Activated T-helper 1 cell treated with anti-CD3 and anti-CD28 coated beads, Interleukin-2, amount 50 U/mL, for 16 hours (primary cell): ENCODE measurements at places on chromosomes 3 and 15.

GRCh38 chr3:12870942-12871341 is 29.6 kb upstream of the RPL32 start:
- DNase-seq = no peak

DNA sequence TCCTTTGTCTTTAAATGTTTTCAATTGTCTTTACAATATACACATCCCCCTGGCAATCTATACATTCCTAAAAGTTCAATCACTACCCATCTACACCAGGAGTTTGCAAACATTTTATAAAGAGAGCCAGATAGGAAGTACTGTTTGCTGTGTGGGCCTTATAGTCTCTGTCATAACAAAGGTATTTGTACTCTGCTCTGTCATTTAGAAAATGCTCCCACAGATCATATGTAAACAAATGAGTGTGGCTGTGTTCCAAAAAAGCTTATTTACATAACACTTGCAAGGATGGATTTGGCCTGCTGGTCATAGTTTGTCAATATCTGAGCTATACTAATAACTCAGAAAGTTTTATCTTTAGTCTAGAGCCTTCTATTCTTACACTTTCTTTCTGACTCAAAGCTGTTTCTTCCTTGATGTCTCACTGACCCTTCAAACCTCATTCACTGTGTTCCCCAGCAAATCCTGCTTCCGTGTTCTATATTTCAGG is 511.9 kb downstream of the GBE1 start:
- no peak for DNase-seq

- DNase-seq = no peak
Measured at GRCh38 chr3:142434503-142434902, 13.3 kb downstream of the XRN1 start.

- no peak for DNase-seq
Measured at GRCh38 chr3:1131166-1131565, 38.3 kb downstream of the CNTN6 start.

GRCh38 chr3:188546835-188547670 is 393.1 kb downstream of the LPP start:
- DNase-seq = no peak

DNA sequence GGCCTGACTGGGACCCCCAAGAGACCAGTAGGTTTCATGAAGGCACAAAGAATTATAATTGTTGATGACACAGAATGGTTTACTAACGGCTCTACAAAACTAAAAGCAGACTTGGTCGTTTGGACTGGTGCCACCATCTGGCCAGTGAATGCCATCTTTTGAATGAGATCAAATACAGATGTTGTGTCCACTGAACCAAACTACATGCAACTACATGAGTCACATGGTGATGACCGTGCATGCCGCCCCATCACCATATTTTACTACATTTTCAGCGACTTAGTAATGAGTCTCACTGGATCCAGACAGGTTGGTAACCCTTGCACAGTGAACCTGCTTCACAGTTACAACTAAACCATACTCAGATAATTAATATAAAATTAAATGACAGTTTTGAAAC is 803.3 kb downstream of the DIPK2A start:
- no peak for DNase-seq

DNA sequence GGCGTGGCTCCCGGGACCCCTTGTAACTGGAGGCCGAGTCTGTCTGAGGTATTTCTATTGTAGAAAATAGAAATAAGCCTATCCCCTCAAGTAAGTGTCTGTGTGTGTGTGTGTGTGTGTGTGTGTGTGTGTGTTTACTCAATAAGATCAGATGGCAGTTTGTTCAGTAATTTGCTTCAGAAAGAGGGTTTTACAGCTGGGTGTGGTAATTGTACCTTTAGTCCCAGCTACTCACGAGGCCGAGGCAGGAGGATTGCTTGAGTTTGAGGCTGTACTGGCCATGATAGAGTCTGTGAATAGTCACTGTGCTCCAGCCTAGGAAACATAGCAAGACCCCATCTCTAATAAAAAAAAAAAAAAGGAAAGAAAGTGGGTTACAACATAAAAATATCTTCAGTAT is 8.7 kb downstream of the SPINT1 start:
- DNase-seq = no peak

DNA sequence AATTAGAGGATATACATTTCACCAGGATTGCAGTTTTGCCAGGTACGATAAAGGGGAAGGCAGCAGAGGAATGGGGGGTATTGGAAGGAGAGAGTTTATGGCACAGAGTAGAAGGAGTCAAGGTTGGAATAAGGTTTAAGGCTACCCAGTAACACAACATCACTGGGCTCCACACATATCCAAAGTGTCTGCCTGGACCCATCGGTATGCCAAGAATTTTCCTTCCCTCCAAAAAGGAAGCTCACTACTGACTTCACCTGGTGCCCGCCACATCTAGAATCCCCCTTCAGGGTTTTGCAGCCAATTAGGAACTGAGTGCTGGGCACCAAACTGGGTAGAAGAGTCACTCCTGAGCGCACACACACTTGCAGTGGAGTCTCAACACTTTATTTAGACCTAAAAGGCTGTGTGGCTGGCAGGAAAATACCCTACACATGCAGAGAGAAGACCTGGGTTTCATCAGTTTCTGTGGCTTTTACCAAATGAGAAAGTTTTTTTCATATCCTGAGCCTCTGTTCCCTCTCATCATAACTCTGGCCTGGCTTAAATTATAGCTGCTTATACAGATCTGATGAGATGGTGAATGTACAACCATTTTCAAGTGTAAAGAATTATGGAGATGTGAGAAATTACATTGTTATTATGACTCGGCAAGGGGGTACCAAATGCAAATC is 190.8 kb upstream of the LPP start:
- DNase-seq = no peak

DNA sequence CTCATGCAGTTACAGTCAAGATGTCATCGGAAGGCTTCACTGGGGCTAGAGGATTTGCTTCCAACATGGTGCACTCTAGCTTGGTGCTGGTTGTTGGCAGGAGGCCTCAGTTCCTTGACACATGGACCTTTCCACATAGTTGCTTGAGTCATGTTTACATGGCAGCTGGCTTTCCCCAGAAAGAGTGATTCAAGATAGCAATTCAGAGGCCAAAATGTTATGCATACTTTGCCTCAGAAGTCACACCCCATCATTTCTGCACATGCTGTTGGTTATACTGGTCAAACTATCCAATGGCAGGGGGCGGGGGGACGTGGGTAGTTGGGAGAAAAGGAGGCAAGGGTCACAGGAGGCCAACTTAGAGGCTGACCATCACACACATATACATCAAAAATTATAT is 58.7 kb downstream of the FOXB1 start:
- DNase-seq = no peak

GRCh38 chr15:98996624-98997023 is 11.0 kb downstream of the PGPEP1L start:
- DNase-seq = no peak

- DNase-seq = no peak
Measured at GRCh38 chr15:79595995-79596622, 164.0 kb downstream of the MINAR1 start.

DNA sequence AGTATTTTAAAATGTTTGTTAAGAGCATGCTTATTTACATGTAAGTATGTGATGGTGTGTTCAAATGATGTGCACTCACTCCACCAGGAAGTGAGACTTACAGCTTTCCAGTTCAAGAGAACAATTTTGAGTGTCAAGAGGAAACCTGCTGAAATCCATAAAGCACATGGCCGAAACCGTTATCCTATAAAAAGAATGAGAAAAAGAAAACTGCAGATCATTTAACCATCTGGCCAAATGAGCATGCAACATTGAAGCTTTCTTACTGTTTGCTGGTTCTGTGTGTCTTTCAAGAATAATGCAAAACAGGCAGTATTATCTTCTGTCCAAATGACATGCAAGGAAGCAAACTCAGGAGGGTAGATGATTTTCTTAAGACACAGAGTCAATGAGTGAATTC is 26.3 kb downstream of the GABRR3 start:
- no peak for DNase-seq

- no peak for DNase-seq
Measured at GRCh38 chr3:150384296-150385212, 23.5 kb upstream of the TSC22D2 start.

DNA sequence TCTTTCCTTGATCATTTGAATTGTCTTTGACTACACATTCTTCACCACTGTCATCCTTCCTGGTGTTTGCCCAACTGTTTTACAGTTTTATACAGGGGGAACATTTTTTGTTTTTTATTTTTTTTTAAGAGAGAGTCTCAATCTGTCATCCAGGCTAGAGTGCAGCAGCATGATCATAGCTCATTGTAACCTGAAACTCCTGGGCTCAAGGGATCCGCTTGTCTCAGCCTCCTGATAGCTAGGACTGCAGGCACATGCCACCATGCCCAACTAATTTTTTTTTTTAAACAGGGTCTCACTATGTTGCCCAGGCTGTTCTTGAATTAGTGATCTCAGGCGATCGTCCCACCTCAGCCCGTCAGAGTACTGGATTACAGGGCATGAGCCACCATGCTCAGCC is 222.6 kb downstream of the BBX start:
- DNase-seq = no peak

- DNase-seq = no peak
Measured at GRCh38 chr3:165491487-165491886, 295.3 kb upstream of the SLITRK3 start.

GRCh38 chr3:37124435-37124834 is 49.9 kb downstream of the LRRFIP2 start:
- no peak for DNase-seq

GRCh38 chr3:153144071-153144470 is 18.0 kb upstream of the RAP2B start:
- no peak for DNase-seq

DNA sequence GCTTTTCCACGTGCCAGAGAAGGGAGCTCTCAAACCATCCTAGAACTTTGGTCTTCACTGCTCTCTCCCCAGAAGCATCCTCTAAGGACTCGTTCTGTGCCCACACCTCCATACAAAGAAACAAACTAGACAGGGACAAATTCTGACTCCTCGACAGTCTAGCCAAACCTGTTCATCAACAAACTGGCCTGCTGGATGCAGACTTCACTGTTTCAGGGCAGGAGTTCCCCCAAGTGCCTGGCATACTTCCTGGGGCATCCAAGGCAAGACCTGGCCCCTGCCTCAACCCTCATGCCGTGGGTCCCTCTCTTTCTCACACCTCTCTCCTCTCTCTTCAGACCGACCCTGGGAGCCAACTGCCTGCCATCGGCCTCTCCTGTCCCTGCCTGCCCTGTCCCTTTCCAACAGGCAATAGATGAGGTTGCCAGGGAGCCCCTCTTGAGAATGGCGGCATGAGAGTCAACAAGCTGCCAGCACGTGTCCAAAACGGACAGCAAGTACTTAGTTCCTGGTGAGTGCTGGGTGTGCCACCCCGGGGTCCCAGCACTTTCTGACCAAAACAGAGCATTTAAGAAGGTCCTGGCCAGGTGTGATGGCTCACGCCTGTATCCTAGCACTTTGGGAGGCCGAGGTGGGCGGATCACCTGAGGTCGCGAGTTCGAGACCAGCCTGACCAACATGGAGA is 79.1 kb upstream of the HES1 start:
- DNase-seq = no peak

GRCh38 chr3:152235709-152236298 is 32.9 kb upstream of the MBNL1 start:
- no peak for DNase-seq

DNA sequence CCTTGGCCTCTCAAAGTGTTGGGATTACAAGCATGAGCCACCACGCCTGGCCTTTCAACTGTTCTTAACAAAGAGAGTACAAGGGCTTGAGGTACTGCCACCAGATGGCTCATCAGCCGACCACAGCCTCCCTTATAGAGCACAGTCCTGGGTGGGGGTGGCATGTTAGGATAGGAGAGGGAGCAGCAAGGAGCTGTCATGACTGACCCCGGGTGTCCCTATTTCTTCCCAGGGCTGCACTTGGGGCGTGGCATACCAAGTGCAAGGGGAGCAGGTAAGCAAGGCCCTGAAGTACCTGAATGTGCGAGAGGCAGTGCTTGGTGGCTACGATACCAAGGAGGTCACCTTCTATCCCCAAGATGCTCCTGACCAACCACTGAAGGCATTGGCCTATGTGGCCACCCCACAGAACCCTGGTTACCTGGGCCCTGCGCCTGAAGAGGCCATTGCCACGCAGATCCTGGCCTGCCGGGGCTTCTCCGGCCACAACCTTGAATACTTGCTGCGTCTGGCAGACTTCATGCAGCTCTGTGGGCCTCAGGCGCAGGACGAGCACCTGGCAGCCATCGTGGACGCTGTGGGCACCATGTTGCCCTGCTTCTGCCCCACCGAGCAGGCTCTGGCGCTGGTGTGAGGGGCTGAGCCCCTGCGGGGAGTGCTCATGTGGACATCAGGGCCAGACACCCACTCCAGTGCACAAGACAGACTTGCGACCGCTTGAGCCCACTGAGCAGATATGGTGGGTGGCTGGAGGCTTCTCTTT is 2.1 kb downstream of the CHAC1 start:
- DNase-seq = no peak

DNA sequence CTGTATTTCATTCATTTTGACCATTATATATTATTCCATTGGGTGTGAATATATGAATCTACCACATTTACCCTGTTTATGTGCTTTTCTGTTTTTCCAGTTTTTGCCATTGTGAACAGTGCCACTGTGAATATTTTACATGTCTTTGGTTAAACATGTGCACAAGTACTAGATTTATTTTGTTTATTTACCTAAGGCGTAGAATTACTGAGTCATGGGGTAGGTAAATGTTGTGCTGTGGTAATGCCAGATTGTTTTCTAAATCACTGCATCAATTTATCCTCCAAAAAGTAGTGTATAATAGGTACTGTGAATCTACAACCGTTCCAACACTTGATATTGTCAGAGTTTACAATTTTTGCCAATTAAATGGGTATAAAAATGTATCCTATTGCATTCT is 362.1 kb upstream of the AGTR1 start:
- DNase-seq = no peak

DNA sequence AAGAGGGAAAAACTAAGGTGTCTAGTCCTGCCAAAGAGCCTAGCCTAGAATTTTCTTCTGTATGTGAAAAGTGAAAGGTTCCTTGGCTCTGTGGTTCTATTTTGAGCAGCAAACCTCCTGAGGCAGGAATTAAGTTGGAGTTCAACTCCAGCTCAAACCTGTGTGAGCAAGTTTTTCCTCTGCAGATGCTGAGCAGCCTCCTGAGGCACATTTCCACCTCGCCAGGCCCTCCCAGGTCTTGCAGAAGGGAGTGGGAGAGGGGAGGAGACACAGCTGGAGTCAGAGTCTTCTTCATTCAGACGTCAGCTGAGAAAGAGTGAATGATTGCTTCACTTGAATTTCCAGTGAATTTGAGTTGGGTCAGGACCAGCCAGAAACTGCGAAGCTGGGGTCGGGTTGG is 69.5 kb upstream of the ETV5 start:
- no peak for DNase-seq

DNA sequence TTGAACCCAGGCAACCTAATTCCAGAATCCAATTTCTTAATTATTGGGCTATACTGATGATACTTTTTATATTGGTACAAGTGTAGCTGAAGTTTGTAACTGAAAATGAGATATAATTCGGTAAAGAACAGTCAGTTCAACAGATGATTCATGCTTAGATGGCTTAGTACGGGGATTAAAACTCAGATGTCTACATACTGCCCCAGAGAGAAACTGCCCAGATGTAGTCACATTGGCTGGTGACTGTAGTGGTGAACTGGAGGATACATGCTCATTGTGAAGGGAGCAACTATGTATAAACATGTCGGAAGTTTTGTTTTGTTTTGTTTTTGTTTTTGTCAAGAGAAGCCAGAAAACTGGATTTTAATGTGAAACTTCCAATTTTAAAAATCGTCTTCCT is 179.6 kb downstream of the ADAMTSL3 start:
- no peak for DNase-seq

- no peak for DNase-seq
Measured at GRCh38 chr3:42829083-42829627, 19.9 kb downstream of the ACKR2 start.

GRCh38 chr15:33678602-33679001 is 289.7 kb upstream of the CHRM5 start:
- no peak for DNase-seq
